T-cell (primary cell): ENCODE measurements at places on chromosomes 12 and 14. TPM values are rescaled to one million over a fixed set of nuclear protein-coding genes. Genes with fewer than 3 reads are reported as not detected.

- no peak overlapping the region for H3K27ac ChIP-seq
- no peak overlapping the region for H3K4me3 ChIP-seq
- DNase-seq, result no peak
- H3K4me1 ChIP-seq, result peaks cover 3% of the 10 kb centered on the region
- peaks cover 34% of the 10 kb centered on the region for H3K27me3 ChIP-seq
Observed at GRCh38 chr14:72888636-72889201, 5.2 kb downstream of the DPF3 start.

RSRC2 gene
- total RNA-seq, result 92.8 TPM

RBMS2 gene
- 2.2 TPM for total RNA-seq

DAO gene
- total RNA-seq, result not detected

BCDIN3D gene
- 4.7 TPM for total RNA-seq

- H3K27me3 ChIP-seq, result no peaks in the 10 kb centered on the region
- DNase-seq, result no peak
- H3K4me3 ChIP-seq, result no peak overlapping the region
- no peak overlapping the region for H3K27ac ChIP-seq
- no peaks in the 10 kb centered on the region for H3K4me1 ChIP-seq
- H3K36me3 ChIP-seq, result no peaks in the 10 kb centered on the region
Observed at GRCh38 chr12:19412844-19413243, 26.4 kb upstream of the AEBP2 start.

DNA sequence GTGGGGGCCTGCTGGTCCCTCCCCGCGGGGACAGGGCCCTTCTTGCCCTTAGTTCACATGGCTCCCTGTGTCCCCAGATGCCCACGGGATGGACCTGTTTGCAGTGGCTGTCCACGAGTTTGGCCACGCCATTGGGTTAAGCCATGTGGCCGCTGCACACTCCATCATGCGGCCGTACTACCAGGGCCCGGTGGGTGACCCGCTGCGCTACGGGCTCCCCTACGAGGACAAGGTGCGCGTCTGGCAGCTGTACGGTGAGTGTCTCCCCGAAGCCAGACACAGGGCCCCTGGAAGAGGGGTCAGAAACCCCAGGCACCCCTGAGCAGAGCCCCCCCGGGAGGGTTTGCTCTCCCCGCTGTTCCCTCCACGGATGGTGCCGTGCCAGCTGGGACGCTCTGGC, 13.4 kb downstream of the MMP17 start:
- H3K27ac ChIP-seq, result no peak overlapping the region
- no peaks in the 10 kb centered on the region for H3K36me3 ChIP-seq
- H3K4me1 ChIP-seq, result no peaks in the 10 kb centered on the region
- no peak overlapping the region for H3K4me3 ChIP-seq
- DNase-seq, result no peak

MGAT2 gene
- total RNA-seq, result 21.7 TPM

PZP gene
- not detected for total RNA-seq

ARHGAP9 gene
- 238 TPM for total RNA-seq

POTEG gene
- not detected for total RNA-seq

GRCh38 chr14:58746261-58746660, 108.5 kb downstream of the DACT1 start:
- no peak overlapping the region for H3K4me3 ChIP-seq

CISTR gene
- total RNA-seq, result not detected

GRCh38 chr12:46152456-46152855, 116.4 kb downstream of the SLC38A1 start:
- H3K4me1 ChIP-seq, result no peaks in the 10 kb centered on the region
- H3K36me3 ChIP-seq, result no peaks in the 10 kb centered on the region
- H3K4me3 ChIP-seq, result no peak overlapping the region
- H3K27ac ChIP-seq, result no peak overlapping the region
- H3K27me3 ChIP-seq, result no peaks in the 10 kb centered on the region

TMEM30B gene
- total RNA-seq, result 2.1 TPM

ISCU gene
- total RNA-seq, result 108 TPM

GRCh38 chr12:28135801-28136439, 54.3 kb upstream of the CCDC91 start:
- H3K27ac ChIP-seq, result no peak overlapping the region
- H3K4me1 ChIP-seq, result no peaks in the 10 kb centered on the region
- H3K27me3 ChIP-seq, result no peaks in the 10 kb centered on the region
- H3K4me3 ChIP-seq, result no peak overlapping the region

GRCh38 chr12:5262885-5263284, 169.0 kb upstream of the NTF3 start:
- no peak overlapping the region for H3K4me3 ChIP-seq
- no peaks in the 10 kb centered on the region for H3K4me1 ChIP-seq

- H3K4me3 ChIP-seq, result peak overlapping the region; percentile 92
- peak overlapping the region; percentile 75 for H3K27ac ChIP-seq
- H3K27me3 ChIP-seq, result no peaks in the 10 kb centered on the region
- no peaks in the 10 kb centered on the region for H3K36me3 ChIP-seq
Observed at GRCh38 chr12:122080149-122081082, 1.9 kb downstream of the MLXIP start.

DNA sequence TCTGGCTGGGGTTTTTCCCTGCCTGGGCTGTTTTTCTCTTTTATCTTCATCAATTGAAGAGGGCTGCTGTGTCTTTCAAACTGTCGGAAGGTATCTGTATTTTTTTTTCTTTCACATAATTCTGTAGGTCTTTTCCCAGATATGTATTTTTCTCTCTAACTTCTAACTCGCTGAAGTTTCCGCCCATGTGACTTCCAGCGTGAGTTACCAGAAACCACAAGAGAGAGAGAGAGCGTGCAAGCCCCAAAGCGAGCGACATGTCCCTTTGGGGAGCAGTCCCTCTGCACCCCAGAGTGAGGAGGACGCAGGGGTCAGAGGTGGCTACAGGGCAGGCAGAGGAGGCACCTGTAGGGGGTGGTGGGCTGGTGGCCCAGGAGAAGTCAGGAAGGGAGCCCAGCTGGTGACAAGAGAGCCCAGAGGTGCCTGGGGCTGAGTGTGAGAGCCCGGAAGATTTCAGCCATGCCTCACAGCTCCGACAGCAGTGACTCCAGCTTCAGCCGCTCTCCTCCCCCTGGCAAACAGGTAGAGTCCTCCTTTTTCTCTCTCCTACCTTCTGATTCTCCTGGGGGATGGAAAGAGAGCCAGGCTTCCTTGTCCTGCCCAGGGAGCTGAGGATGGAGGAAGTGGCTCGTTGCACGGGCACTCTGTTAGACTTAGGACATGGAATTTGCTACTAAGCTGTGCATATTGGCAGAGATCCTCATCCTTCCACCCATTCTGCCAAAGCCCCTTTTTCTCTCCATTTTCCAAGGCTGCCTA, at the start of gene BATF:
TSS of gene BATF (plus strand) at position 246 of the 759 bp plus-strand sequence. CDS start at position 460, 214 bp downstream.
- peak within 1 kb of the TSS; percentile 89 for H3K27ac ChIP-seq
- peaks cover 10% of the 10 kb centered on the region for H3K36me3 ChIP-seq
- peak within 1 kb of the TSS; percentile 81 for H3K4me3 ChIP-seq
- no peaks in the 10 kb centered on the region for H3K27me3 ChIP-seq
- DNase-seq, result peak; percentile 74

DNA sequence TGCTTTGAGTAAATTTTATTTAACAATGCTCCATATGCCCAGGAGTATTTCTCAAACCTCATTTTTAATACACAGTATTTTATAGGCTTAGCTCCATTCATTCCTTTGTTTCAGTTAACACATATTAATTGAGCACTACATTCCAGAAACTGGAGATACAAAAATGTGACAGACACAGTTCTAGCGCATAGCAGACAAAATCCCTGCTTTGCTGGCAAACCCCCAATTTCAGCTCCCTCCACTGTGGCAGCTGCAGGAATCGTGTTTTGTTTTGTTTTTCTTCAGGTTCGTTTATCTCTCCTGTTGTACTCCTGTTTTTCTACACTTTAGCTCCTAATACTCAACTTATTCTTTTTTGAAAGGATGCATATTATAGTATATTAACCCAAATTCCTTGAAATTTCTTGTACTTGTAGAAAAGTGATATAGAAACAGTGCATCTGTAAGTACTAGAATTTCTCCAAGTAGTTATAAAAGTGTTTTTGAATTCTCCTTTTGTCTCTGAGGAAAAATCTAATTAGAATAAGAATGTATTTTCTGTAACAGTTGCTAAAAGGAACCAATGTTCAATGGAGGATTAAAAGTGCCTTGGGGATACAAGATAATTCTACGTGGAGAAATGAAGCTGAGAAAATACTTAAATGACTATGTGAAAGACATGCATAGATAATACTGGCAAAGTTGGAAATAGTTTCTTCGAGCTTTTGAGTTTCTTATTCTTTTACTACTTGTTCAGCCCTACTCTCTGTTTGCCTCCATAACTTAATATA, 6.4 kb upstream of the RAB21 start:
- H3K4me1 ChIP-seq, result no peaks in the 10 kb centered on the region
- DNase-seq, result no peak
- H3K36me3 ChIP-seq, result no peaks in the 10 kb centered on the region

PUS7L gene
- 17.6 TPM for total RNA-seq

GRCh38 chr14:78950649-78951048, 780.5 kb downstream of the NRXN3 start:
- peaks cover 3% of the 10 kb centered on the region for H3K27me3 ChIP-seq
- no peaks in the 10 kb centered on the region for H3K4me1 ChIP-seq
- H3K4me3 ChIP-seq, result no peak overlapping the region
- no peak for DNase-seq

DNA sequence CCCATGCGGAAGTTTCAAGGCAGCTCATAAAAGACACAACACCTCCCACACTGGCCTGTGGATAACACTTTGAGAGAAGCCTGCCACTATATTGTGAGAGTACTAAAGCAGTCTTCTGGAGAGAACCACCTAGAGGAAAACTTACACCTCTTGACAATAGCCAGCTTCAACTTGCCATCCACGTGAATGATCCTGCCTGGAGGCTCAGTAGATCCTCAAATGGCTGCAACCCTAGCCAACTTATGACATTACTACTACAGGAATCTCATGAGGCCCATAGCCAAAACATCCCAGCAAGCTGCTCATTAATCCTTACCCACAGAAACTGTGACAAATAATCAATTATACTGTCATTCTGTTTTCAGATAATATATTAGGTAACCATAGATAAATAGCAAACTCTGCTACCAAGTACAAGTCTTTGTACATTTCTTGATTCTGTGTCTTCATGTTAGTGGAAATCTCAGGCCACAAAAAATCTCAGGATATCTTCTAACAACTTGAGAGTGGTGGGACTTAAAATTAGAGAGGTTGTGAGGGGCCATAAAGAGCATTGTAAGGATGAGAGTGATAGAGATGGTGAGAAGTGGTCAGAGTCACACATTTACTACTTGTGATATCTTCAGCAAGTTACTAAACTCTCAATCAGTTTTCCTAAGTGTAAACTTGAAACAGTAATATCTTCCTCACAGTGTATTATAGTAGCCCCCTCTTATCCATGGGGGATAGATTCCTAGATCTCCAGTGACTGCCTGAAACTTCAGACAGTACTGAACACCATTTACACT, 368.0 kb downstream of the C12orf50 start:
- H3K27me3 ChIP-seq, result no peaks in the 10 kb centered on the region
- no peak for DNase-seq
- H3K4me1 ChIP-seq, result no peaks in the 10 kb centered on the region
- H3K4me3 ChIP-seq, result no peak overlapping the region
- H3K36me3 ChIP-seq, result no peaks in the 10 kb centered on the region

CDCA3 gene
- total RNA-seq, result 2.7 TPM

- no peak overlapping the region for H3K4me3 ChIP-seq
- peaks cover 6% of the 10 kb centered on the region for H3K27me3 ChIP-seq
- DNase-seq, result no peak
Observed at GRCh38 chr12:110249716-110250225, 31.3 kb upstream of the ATP2A2 start.

- DNase-seq, result no peak
- H3K27me3 ChIP-seq, result no peaks in the 10 kb centered on the region
- no peak overlapping the region for H3K4me3 ChIP-seq
- H3K4me1 ChIP-seq, result no peaks in the 10 kb centered on the region
Observed at GRCh38 chr12:79534029-79534867, 156.5 kb downstream of the PAWR start.

DNA sequence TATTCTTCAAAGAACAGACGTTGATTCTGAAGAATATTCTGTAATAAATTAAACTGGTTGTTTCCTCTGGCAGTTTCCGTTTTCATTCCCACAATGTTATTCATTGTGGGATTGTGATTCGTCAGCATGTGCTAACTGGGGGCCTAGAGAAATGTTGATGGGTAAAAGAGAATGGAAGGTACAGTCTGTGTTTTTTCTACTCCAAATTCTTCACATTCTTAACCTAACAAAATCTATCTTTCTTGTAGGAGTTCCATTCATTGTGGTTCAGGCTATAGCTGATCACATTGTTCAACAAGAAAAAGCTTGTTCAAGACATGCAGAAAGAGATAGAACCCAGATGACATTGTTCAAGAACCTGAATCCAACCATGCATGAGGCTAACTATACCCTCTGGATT, 5.9 kb downstream of the CD163 start:
- H3K4me3 ChIP-seq, result no peak overlapping the region
- H3K4me1 ChIP-seq, result no peaks in the 10 kb centered on the region
- no peaks in the 10 kb centered on the region for H3K36me3 ChIP-seq
- H3K27me3 ChIP-seq, result no peaks in the 10 kb centered on the region
- no peak for DNase-seq

GRCh38 chr14:22671622-22672021, 27.5 kb upstream of the OR6J1 start:
- no peaks in the 10 kb centered on the region for H3K4me1 ChIP-seq
- no peak overlapping the region for H3K4me3 ChIP-seq
- H3K27me3 ChIP-seq, result no peaks in the 10 kb centered on the region
- no peak overlapping the region for H3K27ac ChIP-seq
- DNase-seq, result no peak
- no peaks in the 10 kb centered on the region for H3K36me3 ChIP-seq

DNA sequence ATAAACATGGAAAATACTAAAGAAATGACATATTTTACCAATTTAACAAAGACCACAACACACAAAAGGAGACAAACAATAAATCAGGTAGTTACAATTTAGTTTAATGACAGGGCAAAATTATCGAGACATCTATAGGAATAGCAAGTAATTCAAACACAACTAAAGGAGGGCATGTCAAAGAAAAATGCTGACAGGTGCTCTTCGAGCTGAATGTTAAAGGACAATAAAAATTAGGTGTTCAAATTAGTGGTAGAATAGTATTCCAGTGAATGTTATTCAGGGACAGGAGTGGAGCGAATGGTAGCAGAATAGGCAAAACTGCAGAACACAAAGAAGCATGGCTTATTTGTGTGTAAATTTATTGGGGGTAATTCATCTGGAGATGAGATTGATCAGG, 1004.3 kb upstream of the FBXO33 start:
- H3K36me3 ChIP-seq, result no peaks in the 10 kb centered on the region
- H3K27me3 ChIP-seq, result no peaks in the 10 kb centered on the region
- no peaks in the 10 kb centered on the region for H3K4me1 ChIP-seq
- no peak overlapping the region for H3K4me3 ChIP-seq
- H3K27ac ChIP-seq, result no peak overlapping the region

MSI1 gene
- total RNA-seq, result 0.15 TPM

DNA sequence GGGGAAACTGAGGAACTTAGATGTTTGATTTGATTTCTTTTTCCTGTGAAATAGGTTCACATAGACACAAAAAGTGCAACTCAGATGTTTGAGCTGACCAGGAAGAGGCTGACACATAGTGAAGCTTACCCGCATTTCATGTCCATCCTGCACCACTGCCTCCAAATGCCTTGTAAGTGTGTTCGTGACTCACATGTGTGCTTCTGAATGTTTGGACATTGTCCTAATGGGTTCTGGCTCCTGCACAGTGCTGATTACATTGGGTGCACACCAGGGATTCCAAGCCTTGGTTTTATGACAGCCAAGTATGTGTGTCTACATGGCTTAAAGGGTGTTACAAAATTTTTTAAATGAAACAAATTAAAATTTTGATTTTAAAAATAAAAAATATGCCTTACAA, 137.4 kb downstream of the DAAM1 start:
- no peaks in the 10 kb centered on the region for H3K4me1 ChIP-seq
- H3K27ac ChIP-seq, result no peak overlapping the region
- H3K36me3 ChIP-seq, result no peaks in the 10 kb centered on the region
- H3K27me3 ChIP-seq, result no peaks in the 10 kb centered on the region
- DNase-seq, result no peak
- H3K4me3 ChIP-seq, result no peak overlapping the region

- no peaks in the 10 kb centered on the region for H3K36me3 ChIP-seq
- H3K4me1 ChIP-seq, result no peaks in the 10 kb centered on the region
- no peak overlapping the region for H3K27ac ChIP-seq
Observed at GRCh38 chr12:114835031-114835430, 151.1 kb upstream of the TBX3 start.
